ENCODE measurements at places on chromosomes 5 and 9.

DNA sequence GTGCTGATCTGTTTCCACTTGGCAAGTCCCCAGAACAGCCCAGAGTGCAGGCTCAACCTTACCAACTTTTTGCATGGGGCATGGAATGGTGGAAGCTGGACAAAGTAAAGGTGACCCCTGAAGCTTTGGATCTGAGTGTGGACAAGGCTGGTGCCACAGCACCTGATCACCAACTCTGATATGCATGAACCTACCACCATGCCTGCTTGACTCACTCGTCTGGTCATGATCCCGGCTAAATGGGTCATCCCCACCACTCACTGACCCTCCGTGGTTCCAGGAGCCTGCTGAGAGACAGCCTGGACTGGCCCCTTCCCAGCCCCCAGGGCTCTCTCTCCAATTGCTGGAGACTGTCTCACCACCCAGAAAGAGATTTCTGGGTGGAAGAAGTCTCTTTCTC, 14.4 kb upstream of the SLC22A4 start:
- DNase-seq, result no peak

GRCh38 chr9:134509281-134509680, 132.3 kb upstream of the COL5A1 start:
- DNase-seq, result no peak

GRCh38 chr5:160938532-160938931, 86.5 kb upstream of the ATP10B start:
- no peak for DNase-seq

GRCh38 chr9:90871327-90871935, 69.8 kb downstream of the SYK start:
- no peak for DNase-seq
